ENCODE measurements at places on chromosomes 12 and 14.

GRCh38 chr14:91009501-91010152, 50.8 kb downstream of the RPS6KA5 start:
- DNase-seq, result no peak

GRCh38 chr12:122847921-122848421, 12.7 kb downstream of the HIP1R start:
- DNase-seq, result no peak

GRCh38 chr14:106141242-106142220, 615.1 kb downstream of the TMEM121 start:
- no peak for DNase-seq

GRCh38 chr12:130424858-130425697, 87.4 kb downstream of the PIWIL1 start:
- no peak for DNase-seq

Measured in occipital lobe (tissue), 3 donors.